ENCODE measurements at places on chromosomes 5 and 9.

DNA sequence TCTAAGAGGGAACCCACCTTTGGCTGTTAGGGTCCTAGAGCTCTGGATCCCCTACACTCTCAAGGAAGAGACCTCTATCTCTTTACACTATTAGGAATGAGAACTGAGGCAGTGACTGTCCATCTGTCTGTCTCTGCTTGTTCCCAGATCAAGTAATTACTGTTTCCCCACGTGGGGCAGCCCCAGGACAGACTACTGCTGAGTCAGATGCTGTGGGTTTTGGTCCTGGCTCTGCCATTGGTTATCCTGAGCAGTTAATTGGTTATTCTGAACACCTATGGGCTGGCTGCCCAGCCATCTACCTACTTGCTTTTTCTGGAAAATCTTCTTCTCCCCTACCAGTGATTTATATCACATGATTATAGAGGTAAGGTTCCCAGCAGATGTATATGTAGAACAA is 33.3 kb downstream of the FBXO10 start:
- no peak for DNase-seq

DNA sequence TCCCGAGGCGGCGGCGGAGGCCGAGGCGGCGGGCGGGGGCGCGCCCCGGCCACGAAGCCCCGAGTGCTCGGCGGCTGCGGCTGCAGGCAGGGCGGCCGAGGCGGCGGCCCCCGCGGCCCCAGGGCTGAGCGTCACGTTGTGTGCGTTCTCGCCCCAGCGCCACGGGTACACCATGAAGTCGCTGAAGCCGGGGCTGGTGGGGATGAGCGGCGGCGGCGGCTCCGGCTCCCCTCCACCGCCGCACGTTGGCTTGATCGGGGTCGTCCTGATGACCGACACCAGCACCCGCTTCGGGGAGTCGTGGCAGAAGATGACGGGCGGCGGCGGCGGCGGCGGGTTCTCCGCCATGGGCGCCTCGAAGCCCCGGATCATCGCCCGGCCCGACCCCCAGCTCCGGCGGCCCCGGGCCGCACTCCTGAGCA is 498 bp downstream of the ZNF367 start:
- no peak for DNase-seq

GRCh38 chr5:10593531-10594181 is 29.8 kb downstream of the ANKRD33B start:
- DNase-seq, result no peak

DNA sequence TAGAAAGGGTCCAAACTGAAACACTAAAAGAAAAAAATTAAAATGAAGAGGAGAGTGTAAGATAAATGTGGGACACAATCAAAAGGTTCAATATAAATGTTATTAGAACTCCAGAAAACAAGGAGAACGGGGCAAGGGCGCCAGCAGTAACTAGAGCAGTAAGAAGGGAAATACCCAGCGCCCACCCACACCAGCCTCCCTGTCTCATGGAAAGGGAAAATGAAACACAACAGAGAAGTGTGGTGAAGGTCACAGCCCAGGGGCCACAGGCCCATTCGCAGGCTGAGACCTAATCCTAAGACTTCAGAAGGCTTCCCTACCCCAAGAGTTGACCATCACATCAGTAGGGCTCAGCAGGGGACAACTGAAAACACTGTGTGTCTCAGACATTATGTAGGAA is 45.8 kb upstream of the CLK4 start:
- peak; percentile 21 for DNase-seq

GRCh38 chr5:152427721-152428120 is 22.6 kb upstream of the NMUR2 start:
- DNase-seq, result no peak

DNA sequence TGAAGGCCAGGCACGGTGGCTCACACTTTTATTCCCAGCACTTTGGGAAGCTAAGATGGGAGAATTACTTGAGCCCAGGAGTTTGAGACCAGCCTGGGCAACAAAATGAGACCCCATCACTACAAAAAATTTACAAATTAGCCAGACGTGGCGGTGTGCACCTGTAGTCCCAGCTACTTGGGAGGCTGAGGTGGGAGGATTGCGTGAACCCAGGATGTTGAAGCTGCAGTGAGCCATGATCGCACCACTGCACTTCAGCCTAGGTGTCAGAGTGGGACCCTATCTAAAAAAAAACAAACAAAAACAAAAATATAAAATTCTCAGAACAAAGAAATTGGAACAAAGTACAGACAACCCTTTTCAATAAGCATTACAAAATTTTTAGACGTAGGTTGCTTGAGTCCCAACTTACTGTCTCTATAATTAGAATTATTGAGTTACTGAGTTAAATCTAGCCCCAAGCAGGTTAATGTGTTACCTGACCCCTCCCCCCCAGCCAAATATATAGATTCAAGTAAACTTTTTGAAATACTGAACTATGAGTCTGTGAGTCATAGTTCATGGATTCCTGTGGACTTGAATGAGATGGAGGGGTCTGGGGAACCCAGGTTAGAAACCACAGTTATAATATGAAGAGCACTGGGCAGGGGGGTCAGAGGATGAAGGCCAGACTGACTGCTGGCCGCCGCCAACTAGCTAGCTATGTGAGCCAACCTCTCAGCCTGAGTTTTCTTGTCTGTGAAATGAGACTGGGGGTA is 173.1 kb downstream of the AOPEP start:
- DNase-seq, result no peak

DNA sequence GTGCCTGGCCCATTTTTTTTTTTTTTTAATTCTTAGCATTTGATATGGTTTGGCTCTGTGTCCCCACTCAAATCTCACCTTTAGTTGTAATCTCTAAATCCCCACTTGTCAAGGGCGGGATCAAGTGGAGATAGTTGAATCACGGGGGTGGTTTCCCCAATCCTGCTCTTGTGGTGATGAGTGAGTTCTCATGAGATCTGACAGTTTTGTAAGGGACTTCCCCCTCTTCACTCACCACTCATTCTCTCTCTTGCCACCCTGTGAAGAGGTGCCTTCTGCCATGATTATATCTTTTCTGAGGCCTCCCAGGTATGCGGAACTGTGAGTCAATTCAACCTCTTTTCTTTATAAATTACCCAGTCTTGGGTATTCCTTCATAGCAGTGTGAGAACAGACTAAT is 27.2 kb downstream of the NDUFAF2 start:
- DNase-seq, result peak; percentile 73

DNA sequence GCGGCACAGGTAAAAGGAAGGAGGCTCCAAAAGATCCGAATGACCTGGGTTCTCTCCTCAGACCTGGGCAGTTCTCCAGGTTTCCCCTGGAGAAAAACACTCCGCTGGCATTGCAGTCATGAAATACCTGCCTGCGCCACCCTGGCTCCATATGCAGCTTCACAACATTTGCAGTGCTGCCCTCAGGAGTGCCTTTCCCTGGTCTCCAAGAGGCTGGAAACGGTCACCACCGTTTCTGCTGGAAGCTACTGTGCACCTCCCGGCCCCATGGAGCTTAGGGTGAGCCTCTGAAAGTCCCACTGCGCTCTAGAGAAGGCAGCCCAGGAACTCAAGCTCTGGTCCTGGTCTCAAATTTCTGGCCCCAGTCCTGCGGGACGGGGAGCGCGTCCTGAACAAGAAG is 670 bp downstream of the UGT3A1 start:
- DNase-seq, result no peak

DNA sequence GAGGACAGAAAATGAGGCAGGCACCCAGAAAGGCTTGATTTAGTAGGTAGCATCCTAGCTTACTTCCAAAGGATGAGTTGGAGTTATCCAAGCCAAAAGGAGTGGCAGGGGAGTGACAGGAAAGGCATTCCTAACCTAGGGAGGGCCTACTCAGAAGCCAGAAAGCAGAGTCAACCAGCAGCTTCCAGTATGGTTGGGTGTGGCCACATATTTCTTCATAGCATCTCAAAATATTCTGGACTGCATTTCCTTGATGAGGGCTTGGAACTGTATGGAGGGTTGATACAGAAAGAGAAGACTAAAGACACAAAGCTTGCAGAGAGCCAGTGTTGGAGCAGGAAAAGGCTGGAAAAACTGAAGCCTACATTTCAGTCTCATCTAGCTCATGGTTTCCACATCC is 656.8 kb upstream of the DMAC1 start:
- DNase-seq, result no peak

DNA sequence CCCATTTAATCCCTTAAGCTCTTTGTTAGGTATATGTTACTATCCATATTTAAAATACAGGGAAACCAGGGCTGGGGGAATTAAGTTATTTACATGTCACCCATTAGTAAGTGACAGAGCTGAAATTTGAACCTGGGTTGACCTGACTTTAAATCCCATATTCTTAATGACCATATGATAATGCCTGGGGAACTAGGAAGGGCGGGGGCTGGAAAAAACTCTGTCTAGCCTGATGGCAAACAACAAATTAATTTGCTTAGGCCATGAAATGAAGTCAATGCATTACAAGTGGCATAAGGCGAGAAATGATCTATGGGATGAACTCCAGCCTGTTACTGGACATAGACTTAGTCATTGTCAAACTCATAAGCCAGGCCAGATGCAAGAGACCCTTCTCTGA is 325.7 kb upstream of the WWC1 start:
- DNase-seq, result no peak

- no peak for DNase-seq
Measured at GRCh38 chr9:78214492-78214891, 21.4 kb upstream of the CEP78 start.

- no peak for DNase-seq
Measured at GRCh38 chr5:8349855-8350254, 480.9 kb downstream of the MTRR start.

- no peak for DNase-seq
Measured at GRCh38 chr5:134798468-134798867, 39.9 kb downstream of the DDX46 start.

- peak; percentile 45 for DNase-seq
Measured at GRCh38 chr5:111627862-111628261, 115.5 kb upstream of the STARD4 start.

GRCh38 chr9:72464857-72465592 is 56.4 kb upstream of the TMC1 start:
- no peak for DNase-seq

DNA sequence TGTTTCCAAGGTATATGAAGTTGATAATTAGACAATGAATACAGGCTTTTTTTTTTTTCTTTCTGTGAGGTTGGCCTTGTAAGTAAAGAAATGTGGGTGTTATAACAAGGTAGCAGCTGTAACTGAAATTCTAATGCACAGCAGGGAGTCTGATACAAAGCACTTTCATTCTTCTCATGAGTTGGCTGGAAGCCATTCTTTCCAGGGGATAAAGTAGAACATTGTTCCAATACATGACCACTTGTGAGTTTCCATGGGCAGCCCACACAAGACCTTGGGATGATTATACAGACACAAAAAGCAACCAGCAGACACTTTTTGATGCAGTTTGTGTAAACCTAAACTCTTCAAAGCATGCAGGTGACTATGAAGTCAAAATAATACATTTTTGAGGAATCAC is 1785.9 kb upstream of the WWC1 start:
- no peak for DNase-seq

GRCh38 chr9:95570646-95571045 is 53.9 kb upstream of the PTCH1 start:
- DNase-seq, result no peak

- no peak for DNase-seq
Measured at GRCh38 chr5:163604013-163604412, 98.6 kb downstream of the MAT2B start.

DNA sequence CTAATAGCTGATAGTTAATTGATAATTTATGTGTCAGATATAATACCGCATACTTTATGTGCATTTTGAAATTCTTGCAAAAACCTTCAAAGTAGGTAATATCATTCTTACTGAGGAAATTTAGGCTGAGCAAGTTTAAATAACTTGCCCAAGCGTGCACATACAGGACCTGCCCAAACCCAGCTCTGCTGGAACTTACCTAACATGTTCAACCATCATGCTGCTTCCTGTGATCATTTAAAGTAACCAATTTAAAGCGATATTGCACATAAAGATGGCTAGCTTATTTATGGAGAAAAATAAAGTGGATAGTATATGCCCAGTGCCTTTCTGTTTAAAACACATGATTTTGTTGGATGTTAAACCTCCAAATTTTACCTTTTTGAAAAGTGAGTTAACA is 4.3 kb downstream of the FAM174A start:
- DNase-seq, result no peak

- DNase-seq, result peak; percentile 76
Measured at GRCh38 chr5:151315998-151316597, 12.5 kb upstream of the SLC36A3 start.

DNA sequence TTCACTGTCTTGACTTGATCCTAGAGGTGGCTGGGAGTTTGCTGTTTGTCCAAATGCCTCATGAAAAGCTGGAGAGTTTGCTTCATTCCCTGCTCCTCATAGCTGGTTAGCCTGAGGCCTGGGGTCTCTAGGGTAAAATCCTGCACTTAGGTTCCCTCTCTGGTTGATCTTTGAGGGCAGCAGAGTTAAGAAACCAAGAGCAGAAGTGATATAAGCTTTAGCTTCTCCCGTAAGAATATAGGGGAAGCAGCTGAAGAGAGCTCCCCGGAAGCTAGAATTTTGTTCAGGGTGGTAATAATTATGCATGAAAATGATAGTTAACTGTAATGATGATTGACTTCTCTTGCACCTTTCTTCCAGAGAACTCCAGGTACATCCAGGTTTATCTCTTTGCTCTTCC is 1.4 kb downstream of the FAM53C start:
- DNase-seq, result no peak

- no peak for DNase-seq
Measured at GRCh38 chr5:42811591-42812446, at the start of gene SELENOP. TSS of gene SELENOP (minus strand) at chr5:42811892. CDS start at chr5:42808353, 3,539 bp downstream.

- DNase-seq, result peak; percentile 20
Measured at GRCh38 chr9:121340676-121341392, 29.2 kb downstream of the STOM start.

GRCh38 chr9:112844771-112845542 is 45.7 kb downstream of the SLC46A2 start:
- DNase-seq, result peak; percentile 86

GRCh38 chr9:90805006-90805996 is 3.7 kb downstream of the SYK start:
- DNase-seq, result no peak

DNA sequence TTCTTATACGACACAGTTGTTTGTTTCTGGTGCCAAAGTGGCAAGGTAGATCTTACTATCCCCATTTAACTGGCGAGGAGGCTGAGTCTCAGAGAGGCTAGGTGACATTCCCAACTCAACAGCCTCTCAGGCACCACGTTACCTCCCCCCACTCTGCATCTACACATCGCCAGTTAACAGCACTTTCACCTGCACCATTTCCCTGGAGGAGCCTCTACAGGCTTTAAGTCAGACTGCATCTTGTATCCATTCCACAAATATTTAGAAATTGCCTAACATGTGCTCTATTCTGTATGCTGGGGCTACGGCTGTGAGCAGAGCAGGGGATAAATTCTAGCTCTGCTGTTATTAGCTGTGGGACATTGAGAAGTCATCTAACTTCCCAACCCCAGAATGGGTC is 168.6 kb downstream of the INSYN2B start:
- no peak for DNase-seq

- DNase-seq, result peak; percentile 3
Measured at GRCh38 chr5:169071-169727, 22.1 kb upstream of the LRRC14B start.

GRCh38 chr9:119179701-119180100 is 189.5 kb downstream of the BRINP1 start:
- no peak for DNase-seq

GRCh38 chr5:158684469-158684868 is 415.2 kb downstream of the EBF1 start:
- DNase-seq, result no peak

- DNase-seq, result no peak
Measured at GRCh38 chr5:144484124-144484897, 313.6 kb downstream of the KCTD16 start.

All from activated CD4-positive, alpha-beta memory T cell treated with anti-CD3 and anti-CD28 coated beads for 36 hours (primary cell).